ENCODE measurements at places on chromosomes 2 and 18. TPM values are rescaled to one million over a fixed set of nuclear protein-coding genes. Genes with fewer than 3 reads are reported as not detected.

CXCR4 gene
- total RNA-seq, result under 0.01 TPM

FHL2 gene
- 568 TPM for total RNA-seq

C1GALT1C1L gene
- total RNA-seq, result 1.2 TPM

ACTR2 gene
- total RNA-seq, result 110 TPM

AQP12B gene
- not detected for total RNA-seq

TDRD15 gene
- not detected for total RNA-seq

PDE1A gene
- total RNA-seq, result 42.0 TPM

HOXD13 gene
- total RNA-seq, result not detected

LYG2 gene
- total RNA-seq, result not detected

PIEZO2 gene
- total RNA-seq, result 46.7 TPM

SCYGR4 gene
- not detected for total RNA-seq

RAB27B gene
- total RNA-seq, result 99.0 TPM

KIF5C gene
- 0.36 TPM for total RNA-seq

GRCh38 chr2:39851651-39852110 is 72.6 kb upstream of the THUMPD2 start:
- no peak for DNase-seq

- DNase-seq, result no peak
Observed at GRCh38 chr2:105118960-105119359, 81.1 kb downstream of the MRPS9 start.

- DNase-seq, result no peak
Observed at GRCh38 chr2:217335341-217335966, 475.6 kb upstream of the TNP1 start.

DNA sequence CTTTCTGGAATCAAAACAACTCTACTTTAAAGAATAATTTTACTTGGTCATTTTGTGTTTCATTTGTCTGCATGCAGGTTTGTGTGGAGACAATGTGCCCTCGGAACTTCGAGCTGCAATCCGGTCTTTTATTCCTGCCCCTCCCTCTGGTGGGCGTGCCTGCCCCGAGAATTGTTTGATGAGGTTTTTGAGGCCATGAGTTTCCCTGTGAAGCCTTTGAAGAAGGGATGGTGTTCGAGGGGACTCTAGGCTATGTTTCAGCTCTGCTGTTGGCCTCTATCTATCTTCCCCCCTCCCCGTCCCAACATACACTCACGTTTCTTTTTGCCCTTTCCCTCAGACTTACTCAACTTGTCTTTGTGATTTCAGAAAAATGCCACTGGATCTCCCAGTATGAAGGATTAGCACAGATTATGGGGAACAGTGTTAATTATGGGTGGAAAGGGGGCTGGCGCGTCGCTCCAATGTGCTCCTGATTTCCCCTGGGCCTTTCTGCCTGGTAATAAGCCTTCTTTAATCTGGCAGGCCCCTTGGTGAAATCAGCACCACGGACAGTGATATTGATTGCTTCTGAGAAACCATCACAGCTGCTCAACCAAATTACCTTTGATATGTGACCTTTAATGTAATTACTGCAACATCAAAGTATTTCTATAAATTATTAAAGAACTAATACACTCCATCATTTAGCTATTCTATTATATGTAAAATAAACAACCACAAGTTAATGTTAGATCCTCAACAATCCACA is 82.2 kb downstream of the CELF4 start:
- DNase-seq, result peak; percentile 83

DNA sequence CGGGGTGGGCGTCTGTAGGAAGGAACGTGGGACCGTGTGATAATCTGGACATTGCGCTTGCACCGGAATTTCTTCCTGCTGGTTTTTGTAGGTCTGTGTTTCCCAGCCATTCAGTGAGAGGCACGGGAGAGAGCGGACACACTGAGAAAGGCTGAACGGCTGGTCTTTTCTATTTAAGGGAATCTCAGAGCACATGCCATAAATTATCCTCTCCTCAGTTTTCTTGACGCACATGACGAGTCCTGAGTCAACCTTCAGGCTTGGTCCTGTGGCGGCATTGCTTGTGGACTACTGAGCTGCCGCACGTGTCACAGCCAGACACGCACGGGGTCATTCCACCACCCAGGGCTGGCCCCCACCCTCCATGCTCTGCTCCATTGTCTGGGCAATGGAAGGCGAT is 519.3 kb upstream of the ID2 start:
- DNase-seq, result no peak

- no peak for DNase-seq
Observed at GRCh38 chr2:231357931-231358330, 37.6 kb upstream of the B3GNT7 start.

GRCh38 chr2:227643990-227644551 is 22.5 kb upstream of the SCYGR5 start:
- DNase-seq, result no peak

DNA sequence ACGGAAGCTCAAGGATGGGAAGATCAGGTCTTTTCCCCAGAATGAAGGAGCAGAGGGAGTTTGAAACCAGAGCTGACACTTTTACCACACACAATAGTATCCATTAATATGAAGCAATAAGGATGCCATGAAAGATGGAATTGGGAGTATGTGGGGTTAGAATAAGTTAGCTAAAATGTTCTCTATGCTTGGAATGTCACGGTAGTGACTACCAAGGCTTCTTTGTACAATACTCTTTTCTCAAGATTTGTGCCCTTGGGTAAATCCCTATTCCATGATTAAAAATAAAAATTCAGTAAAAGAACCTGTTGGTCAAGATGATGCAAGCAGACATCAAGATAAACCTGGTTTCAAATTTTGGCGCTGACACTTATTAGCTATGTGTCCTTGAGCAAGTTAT is 75.0 kb downstream of the NRXN1 start:
- DNase-seq, result no peak

- DNase-seq, result peak; percentile 61
Observed at GRCh38 chr2:10195278-10196109, 73.0 kb downstream of the RRM2 start.

DNA sequence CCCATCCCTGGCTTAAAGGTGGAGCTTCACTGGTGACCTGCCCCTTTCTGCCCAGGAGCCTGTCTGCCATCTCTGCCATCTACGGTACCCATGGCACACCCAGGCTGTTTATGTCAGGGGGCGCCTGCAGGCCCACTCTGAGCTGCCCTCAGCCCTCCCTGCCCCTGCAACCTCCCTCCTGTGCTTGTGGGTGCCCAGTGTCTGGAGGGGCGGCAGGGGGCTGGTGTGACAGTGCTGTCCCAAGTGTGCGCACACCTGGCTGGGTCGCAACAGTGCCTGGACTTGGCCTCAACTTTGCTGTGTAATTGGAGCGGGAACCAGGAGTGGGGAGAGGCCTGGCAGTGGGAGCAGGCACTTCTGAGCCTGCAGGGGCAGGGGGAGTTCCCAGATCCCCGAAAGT is 102.4 kb downstream of the ALMS1 start:
- DNase-seq, result no peak

- DNase-seq, result no peak
Observed at GRCh38 chr2:84991404-84992160, 20.6 kb downstream of the KCMF1 start.

DNA sequence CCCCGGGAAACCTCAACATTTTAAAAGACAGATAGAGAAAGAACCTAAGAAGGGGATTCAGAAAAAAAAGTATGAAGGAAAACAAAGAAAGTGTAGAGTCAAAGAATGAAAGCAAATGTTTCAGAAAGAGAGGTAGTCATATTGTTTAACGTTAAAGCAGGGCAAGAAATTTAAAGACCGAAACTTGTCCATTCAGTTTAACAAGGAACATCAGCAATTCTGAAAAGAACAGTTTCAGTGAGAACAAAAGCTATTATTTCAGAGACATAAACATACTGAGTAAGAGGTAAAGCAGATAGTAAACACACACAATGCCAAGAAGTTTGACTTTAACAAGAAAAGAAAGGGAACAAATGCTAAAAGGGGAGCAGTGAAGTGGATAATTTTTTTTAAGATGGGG is 41.1 kb downstream of the MBD2 start:
- DNase-seq, result no peak

- DNase-seq, result no peak
Observed at GRCh38 chr18:13545514-13545913, 180.8 kb downstream of the FAM210A start.

DNA sequence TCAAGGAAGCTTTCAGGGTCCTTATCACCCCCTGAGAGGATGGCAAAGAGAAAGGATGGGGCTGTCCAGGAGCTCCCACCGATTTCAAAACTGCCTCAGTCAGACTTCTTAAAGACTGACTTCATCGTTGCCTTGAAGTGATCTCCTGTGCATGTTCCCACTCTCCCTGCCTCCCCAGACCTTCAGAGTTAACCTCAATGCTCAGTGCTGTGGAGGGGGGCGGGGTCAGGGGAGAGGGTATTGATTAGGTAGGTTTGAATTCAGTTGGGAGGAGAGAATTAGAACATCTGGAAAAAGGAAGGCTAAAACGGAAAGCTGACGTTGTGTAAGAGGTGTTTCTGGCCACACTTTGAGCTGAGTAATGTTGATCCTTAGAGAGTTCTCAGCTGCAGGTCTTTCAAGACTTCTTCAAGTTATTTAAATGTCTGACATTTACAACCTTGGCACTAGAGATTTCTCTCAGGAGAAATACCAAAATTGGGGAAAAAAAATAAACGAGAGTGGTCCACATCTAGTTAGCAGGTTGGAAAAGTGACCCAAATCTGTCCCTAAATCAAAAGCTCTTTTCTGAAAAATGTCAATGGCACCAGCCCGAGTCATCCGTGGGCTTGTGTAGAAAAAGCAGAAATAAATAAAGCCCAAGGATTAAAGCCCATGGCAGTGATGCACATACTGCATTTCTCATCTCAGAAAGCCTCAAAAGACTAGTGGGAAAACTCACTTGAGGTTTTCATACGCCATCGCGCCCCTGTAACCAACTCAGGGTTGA is 134.7 kb upstream of the EPAS1 start:
- no peak for DNase-seq

DNA sequence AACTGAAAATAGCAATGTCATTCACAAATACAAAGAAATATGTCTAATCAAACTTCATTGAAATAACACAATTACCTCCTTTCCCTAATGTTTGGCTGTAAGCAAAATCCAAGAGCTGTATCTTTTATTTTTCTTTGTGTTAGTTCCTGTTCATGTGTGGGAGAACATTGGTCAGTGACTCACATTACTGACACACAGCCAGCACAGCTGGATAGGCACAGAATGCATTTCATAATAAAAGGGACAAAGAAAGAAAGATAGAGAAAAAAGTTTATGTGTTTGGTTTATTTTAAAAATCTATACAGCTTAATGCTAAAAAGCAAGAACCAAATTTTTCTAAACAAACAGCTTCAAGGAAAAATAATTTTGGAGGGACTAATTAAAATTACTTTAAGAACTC is 185.6 kb upstream of the COL3A1 start:
- DNase-seq, result no peak

DNA sequence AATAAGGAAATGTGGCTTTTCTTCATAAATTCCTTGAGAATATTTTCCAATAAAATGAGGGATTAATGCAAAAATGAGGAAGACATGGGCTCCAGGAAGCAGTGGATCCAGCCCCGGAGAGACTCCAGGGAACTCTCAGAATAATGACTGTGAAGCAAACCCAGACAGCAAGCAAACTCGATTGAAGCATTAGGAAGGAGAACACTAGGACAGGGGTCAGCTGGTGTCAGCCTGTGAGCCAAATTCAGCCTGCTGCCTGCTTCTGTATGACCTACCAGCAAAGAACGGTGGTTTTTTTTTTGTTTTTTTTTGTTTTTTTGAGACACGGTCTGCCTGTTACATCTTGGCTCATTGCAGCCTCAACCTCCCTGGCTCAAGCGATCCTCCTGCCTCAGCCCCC is 274.3 kb upstream of the FBXO11 start:
- DNase-seq, result no peak

GRCh38 chr2:31384351-31384750 is 30.2 kb downstream of the XDH start:
- DNase-seq, result peak; percentile 96

DNA sequence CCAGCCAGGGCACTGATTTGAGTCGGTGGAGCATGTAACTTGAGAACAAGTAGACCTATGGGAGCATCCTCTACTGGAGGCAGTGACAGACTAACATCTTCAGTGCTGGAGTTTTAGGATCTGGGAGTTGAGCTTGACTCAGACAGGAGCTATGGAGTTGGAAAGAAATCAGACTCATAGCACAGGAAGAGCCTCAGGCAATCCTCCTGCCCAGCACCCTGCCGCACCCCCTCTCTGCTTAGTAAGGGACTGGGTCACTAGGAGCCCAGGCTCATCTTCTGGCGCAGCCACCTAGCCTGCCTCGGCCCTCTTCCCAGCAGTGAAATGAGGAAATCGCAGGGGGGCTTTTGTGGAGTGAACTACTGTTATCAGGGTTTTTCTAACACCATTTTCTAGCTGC is 3.6 kb downstream of the ARID5A start:
- peak; percentile 79 for DNase-seq

DNA sequence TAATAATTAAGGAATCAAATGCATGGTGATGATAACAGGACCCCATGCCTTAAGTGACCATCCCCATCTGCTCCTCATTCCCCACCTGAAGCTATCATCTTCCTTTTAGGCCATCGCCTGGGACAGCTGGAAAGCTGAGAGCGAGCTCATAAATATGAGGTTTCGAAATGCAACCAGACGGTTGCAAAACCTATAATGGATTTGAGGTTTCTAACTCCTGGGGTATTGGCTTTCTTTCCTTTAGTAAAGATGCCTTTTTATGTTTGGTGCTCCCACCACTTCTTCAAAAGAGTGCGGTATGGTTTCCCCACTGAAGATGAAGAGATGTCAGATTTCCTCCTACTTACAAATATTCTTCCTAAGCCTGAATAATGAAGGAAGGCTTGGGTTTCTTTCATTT is 1589.5 kb upstream of the PIK3C3 start:
- DNase-seq, result no peak

- no peak for DNase-seq
Observed at GRCh38 chr2:193695367-193695766, 1500.6 kb upstream of the TMEFF2 start.

DNA sequence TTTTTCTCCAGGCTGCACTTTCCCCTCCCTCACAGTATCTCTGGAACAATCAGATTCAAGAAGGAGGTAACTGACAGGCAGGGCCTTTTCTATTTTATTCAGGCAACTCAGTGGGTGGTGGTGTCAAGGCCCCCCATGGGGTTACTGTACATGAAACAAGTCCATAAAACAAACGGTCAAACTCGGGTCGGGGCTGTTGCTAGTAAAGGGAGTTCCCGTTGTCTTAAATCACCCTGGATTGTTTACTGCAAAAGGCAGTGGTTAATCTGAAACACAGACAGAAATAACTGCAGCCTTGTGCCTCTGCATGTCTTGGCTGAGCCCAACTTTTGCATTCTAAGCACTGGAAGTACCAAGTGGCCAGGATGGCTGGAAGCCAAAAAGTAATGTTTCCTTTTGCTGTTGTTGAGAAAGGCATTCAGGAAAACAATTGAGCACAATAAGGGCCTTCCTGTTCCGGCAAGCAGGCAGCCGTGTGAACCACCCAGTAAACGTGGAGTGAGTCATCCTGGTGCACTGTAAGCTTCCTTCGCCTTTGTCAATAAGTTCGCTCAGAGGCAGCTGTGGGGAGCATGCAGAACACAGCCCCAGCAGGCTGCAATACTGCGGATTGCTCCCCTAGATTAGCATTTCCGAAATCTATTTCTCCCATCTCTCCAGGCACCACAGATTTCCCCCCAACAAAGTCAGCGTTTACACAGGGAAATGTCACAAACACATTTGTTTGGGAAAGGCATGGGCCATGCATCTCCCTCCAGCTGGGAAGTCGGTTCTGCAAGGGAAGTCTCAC is 149.6 kb downstream of the IRS1 start:
- DNase-seq, result peak; percentile 94

- DNase-seq, result no peak
Observed at GRCh38 chr2:179561702-179562101, 297.1 kb upstream of the SESTD1 start.

Data from osteoblast (primary cell).